ENCODE measurements at places on chromosomes 6 and 20.

- no peak for DNase-seq
Observed at GRCh38 chr20:61841966-61842365, 223.7 kb downstream of the TAF4 start.

GRCh38 chr20:19885939-19886660 lies 128.0 kb downstream of the RIN2 start:
- DNase-seq, result no peak

DNA sequence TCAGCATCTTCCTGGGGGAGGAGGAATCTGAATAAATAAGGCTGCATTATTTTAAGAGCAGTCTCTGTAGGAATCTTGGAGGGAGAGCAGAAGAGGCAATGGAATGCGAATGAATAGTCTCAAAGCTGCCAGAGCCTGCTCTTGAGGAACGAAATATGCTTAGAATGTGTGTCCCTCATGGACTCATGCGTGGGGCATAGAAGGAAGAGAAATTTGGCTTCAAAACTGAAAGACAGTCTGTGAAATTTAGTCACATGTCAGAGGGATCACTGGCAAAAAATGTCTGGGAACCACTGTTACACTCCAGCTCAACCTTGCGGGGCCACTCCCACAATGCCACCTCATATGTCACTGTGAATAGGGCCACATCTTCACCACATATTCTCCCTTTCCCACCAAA lies 95.5 kb downstream of the GJA10 start:
- no peak for DNase-seq

DNA sequence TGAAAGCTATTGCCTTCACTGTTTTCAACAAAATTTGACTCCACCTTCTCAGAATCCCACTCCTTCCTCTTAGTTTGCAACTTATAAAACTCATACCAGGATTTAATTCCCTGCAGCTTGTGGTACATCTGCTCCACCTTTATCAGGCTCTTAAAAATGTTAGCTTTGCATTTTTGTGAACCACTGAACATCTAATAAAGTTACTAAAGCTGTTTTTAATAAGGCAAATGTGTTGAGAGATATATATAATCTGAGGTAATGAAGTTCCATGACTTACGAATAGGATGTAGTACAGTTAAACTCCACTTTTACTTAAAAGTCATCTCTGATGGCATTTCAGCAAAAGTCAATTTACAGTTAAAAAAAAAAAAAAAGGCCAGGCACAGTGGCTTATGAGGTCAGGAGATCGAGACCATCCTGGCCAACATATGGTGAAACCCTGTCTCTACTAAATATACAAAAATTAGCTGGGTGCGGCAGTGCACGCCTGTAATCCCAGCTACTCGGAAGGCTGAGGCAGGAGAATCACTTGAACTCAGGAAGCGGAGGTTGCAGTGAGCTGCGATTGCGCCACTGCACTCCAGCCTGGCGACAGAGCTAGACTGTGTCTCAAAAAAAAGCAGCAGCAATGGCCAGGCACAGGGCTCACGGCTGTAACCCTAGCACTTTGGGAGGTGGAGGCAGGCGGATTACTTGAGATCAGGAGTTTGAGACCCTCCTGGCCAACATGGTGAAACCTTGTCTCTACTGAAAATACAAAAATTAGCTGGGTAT lies 106.2 kb downstream of the KIF13A start:
- no peak for DNase-seq

DNA sequence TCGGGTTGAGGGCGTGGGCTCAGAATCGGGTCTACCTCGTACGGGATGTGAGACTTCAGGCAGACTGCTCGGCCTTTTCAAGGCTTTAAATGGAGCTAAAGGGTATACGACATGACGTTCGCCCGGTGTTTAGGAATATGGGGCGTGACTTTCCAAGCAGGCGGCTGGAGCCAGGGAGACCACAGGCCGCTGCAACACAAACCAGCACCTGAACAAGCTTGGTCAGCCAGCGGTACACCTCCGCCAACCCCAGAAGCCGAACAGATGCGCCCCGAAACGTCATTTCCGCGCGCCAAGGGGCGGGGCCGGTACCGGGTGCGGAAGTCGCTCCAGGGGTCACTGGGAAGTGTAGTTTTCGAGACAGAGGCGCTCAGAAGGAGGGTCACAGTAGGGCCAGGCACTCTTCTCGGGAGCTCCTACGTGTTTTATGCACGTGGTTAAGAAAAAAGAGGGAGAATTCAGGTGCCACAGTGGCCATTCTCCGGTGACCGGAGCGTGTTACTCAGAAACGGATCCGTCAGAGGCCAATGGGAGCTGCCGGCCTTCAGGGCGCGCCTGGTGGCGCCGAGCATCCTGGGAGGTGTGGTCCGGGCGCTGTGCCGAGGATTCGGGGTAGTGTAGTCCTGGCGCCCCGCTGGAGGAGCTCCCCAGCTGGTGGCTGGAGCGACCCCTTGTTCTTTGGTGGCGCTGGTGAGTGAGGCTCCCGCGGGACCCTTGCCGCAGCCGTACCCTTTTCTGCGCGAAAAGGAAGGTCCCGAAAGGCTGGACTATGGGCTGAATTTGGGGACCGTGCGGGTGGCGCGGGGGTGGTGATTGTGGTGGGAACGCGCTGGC lies at the start of gene ZNF133:
Gene ZNF133 (plus strand): TSS at position 613 of the 834 bp plus-strand sequence. CDS start 17,160 bp downstream, outside the sequence.
- DNase-seq, result peak; percentile 98

- no peak for DNase-seq
Observed at GRCh38 chr6:139825935-139826374, 451.5 kb upstream of the CITED2 start.

GRCh38 chr20:64240243-64241015 lies 15.1 kb upstream of the PCMTD2 start:
- no peak for DNase-seq

DNA sequence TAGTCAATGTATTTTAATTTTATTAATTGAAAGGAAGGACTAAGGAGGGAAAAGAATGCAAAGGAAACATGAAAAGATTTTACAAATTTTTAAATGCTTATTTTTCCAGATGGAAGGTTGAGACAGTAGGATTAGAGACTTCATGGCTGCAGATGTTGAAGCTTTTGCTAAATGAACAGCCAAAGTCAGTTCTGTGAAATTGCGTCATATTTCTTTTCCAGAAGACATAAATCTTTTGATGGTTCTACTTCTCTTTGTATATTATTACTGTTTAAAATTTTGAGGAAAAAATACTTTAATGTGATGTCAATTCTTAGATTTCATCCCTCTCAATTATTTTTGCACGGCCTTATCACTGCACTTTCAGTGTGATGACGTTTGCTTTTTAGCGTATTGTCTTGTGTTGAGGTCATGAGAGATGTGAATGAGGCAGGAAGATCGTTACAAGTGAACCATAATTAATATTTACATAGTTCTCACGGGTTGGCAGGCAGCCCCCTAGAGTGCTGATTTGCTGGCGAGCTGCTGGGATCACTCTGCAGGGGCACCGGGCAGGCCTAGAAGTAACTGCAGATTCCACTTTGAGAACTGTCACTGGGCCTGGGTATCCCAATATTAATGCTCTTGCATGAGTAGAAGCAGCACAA lies 158.1 kb downstream of the TBXT start:
- DNase-seq, result no peak

GRCh38 chr20:30284281-30284905 lies 973.1 kb upstream of the DEFB115 start:
- DNase-seq, result no peak

GRCh38 chr6:118899948-118900347 lies 6.0 kb downstream of the ASF1A start:
- no peak for DNase-seq

GRCh38 chr20:1505361-1505760 lies 14.1 kb upstream of the SIRPB2 start:
- DNase-seq, result no peak

GRCh38 chr6:166556863-166557322 lies 29.6 kb downstream of the RAMACL start:
- DNase-seq, result no peak

DNA sequence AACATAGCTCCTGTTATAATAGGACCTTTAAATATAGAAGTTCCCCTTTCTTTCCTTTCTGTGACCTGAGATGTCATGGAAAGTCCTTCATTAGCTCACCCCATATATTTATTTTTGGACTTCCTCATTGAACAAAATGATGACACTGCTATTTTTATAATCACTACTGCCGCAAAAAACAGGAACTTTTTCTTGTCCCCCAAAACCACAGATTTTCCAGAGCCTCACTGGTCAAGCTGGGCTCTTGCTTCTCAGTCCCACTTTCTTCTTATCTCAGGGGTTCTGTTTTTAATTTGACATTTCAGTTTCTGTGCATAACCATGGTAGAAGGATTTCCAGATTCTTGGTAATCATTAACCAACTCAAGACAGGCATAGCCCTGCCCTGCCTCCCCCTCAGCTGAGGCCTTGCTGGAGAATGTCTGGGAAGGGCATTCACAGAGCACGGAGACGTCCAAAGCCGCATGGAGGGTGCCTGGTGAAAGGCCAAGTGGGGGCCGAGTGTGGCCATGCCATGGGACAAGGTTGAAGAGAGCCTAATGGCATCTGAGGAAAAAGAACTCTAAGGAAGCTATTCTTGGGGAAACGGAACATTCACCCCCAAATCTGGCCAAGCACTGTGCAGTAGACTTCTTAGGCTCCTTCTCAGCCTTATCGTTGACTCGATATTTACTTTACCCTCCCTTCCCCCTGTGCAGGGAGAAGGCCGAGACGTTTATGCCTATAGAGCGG lies 73.7 kb downstream of the EDN1 start:
- no peak for DNase-seq

- no peak for DNase-seq
Observed at GRCh38 chr6:117232196-117232595, 33.2 kb upstream of the VGLL2 start.

GRCh38 chr6:140744659-140745320 lies 1370.3 kb upstream of the CITED2 start:
- no peak for DNase-seq

- DNase-seq, result no peak
Observed at GRCh38 chr6:14876778-14877613, 368.9 kb upstream of the JARID2 start.

DNA sequence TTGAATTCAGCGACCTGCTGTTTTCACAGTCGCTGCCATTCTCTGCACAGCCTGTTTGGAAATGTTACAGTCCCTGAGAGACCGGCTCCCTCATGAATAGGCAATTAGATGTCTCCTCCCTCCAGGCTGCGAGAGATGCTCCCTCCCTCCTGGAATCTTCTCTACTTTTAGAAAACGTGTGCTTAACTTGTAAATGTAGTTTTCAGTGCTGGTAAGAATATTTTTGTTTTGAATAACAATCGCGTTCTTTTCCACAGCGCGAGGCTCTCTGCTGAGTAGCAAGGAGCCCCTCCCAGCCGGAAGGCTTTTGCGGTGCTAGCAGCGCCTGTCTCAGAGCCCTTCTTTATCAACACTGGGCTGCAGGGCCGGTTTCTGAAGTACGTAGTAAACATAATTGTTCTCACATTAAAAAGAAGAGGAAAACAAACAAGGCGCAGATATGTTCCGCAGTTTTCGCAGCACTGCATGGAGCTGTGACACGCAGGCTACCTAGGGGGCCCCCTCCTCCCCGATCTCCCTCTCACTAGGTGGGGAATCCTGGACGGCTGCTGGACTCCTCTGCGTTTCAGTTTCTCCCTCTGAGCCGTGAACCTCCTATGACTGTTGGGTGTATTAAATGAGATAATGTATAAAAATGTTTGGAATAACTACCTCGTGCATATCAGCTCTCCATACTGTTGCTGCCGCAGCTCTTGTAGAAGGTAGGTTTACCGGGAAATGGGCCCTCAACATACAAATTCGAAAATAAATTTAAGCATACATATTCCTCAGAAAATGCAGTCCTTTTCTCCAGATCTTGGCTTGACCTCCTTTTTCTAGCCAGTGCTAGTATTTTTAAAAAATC lies 79.0 kb upstream of the SPACA1 start:
- no peak for DNase-seq

GRCh38 chr6:51468704-51469103 lies 618.7 kb downstream of the PKHD1 start:
- no peak for DNase-seq

GRCh38 chr6:72649032-72649984 lies 27.4 kb downstream of the KCNQ5 start:
- DNase-seq, result no peak

DNA sequence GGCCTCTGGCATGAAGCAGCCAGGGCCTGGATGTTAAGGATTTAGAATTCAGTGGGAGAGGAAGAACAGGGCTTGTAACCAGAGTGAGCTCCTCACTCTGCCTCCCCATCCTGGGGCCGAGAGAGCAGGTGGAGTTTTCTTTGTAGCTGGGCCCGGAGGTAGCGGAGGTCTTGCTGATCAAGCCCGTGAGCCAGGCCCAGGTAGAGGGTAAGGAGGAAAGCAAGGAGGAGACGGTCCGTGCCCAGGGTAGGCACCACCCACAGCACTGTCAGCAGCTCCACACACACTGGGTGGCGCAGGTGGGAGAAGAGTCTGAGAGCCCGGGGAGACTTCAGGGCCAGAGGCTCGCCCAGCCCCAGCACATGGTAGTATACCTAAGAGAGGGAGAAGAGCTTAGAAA lies 2.1 kb upstream of the PPP1R18 start:
- peak; percentile 8 for DNase-seq

- no peak for DNase-seq
Observed at GRCh38 chr6:169589293-169589692, 112.5 kb downstream of the WDR27 start.

DNA sequence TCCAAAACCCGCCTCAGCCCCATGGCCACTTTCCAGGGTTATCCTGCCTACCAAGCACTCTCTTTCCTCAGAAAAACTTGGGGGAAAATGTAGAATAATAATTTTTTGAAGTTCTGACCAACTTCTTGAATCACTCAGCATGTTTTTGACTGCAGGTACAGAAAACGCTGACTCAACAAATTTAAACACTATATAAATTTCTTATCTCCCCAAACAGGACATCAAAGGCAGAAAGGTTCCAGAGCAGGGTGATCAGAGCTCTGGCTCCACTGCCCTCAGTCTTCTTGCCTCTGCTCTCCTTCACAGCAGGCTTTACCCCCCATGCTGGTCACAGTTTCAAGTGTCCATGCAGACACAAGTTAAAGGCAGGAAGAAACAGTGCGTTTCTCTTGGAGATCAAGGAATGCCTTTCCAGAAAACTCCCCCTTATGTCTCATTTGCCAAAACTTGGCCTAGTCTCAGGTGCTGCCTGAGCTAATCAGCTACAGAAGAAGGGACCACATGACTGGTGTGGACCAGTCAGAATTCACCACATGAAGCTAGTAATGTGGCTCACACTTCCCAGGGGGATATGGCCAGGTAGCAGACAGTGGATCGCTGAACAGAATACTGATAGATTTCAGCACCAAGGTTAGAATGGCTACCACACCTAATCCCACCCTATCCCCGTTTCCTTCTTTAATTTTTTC lies 24.4 kb upstream of the SLC17A3 start:
- no peak for DNase-seq

- no peak for DNase-seq
Observed at GRCh38 chr6:154165478-154165877, 126.4 kb downstream of the OPRM1 start.

DNA sequence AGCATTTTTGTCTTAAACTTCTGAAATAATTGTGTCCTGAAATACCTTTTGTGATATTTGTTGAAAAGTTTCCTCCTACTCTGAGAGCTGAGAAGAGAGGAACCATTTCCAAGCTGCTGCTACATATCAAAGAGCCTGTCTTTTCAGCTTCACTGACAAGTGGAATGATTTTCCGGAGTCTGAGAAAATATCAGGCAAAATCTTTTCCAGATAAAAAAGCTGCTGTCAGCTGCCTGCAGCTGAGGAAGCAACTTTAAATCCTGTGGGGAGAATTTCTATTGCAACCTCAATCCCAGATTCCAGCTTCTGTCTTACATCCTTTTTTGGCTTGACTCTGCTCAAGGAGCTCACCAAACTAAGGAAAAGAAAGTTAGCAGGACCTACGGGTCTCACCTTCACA lies 904.3 kb downstream of the PHF3 start:
- no peak for DNase-seq

Data from stimulated activated CD4-positive, alpha-beta T cell treated with anti-CD3 and anti-CD28 coated beads, Interleukin-4, amount 100 ng/mL, for 1 hour (primary cell).